ENCODE measurements at places on chromosomes 2 and 18. TPM values are rescaled to one million over a fixed set of nuclear protein-coding genes. Genes with fewer than 3 reads are reported as not detected.

Gene GCG
- not detected for total RNA-seq

Gene RAD51AP2
- not detected for total RNA-seq

Gene SNED1
- total RNA-seq, result 0.77 TPM

Gene PLEKHM3
- total RNA-seq, result 4.3 TPM

Gene TMEM198
- 0.59 TPM for total RNA-seq

Gene TLX2
- 0.40 TPM for total RNA-seq

Gene NBEAL1
- 16.2 TPM for total RNA-seq

Gene DYNAP
- not detected for total RNA-seq

Gene LOXHD1
- total RNA-seq, result not detected
